Central memory CD4-positive, alpha-beta T cell (primary cell): ENCODE measurements at places on chromosomes 11 and 22.

DNA sequence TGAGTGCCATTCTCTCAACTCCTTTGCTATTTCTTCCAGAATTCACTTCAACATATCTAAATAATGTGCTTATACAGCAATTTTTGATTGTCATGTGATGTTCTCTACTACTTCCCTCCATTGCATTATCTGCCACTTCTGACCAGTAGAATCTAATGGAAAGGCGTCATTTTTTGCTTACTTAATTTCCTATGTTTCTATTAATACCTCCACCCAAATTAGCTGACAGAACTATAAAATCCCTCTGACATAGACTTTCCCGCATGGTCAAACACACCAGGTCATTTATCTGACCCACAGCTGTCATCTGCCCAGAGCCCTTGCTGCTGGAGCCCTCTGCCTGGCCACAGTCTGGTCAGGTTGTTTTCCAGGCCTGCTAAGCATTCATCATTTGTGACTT lies 258.6 kb upstream of the NARS2 start:
- DNase-seq = no peak

DNA sequence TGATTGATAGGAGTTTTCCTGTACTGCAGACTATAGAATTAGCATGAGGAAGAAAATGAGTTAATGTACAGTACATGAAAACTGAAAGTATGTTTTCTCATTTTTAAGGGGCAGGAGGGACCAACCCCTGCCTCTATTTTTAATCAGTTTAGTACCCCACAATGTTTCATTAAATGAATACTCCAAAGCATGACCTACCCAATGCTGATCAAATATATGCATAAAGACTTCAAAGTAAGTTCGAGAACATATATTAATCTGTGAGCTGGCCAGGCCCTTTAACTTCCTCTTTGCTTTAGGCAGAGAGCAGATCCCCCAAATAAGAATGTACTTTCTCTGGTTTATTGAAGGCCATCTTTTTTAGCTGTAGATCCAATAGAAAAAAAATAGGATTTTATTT lies 161.0 kb downstream of the FCHSD2 start:
- no peak for DNase-seq

GRCh38 chr11:134615041-134615615 lies 203.1 kb upstream of the B3GAT1 start:
- DNase-seq = no peak

- no peak for DNase-seq
These were observed 81.0 kb downstream of the CCDC73 start for GRCh38 chr11:32713496-32713895.

DNA sequence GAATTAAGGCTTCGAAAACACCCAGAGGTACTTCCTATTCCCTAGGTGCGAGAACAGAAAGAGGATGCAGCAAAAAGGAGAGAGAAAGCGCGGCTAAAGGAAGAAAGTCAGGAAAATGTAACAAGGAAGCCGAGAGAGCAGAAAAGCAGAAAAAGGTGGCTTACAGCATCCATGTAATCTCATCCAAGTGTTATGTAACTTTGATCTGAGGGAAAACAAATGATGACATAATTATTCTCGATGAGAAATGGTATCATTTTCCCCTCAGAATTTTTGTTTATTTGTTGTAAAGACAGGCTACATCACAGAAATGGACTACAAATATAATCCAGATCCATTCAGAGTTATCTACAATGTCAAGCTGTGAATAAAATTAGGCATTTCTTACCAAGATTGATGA lies 69.1 kb upstream of the APOA1 start:
- DNase-seq = no peak

GRCh38 chr22:42883121-42883520 lies 26.0 kb upstream of the ARFGAP3 start:
- DNase-seq = no peak

- peak; percentile 64 for DNase-seq
These were observed 11.8 kb downstream of the TIGD3 start for GRCh38 chr11:65366340-65366773.

DNA sequence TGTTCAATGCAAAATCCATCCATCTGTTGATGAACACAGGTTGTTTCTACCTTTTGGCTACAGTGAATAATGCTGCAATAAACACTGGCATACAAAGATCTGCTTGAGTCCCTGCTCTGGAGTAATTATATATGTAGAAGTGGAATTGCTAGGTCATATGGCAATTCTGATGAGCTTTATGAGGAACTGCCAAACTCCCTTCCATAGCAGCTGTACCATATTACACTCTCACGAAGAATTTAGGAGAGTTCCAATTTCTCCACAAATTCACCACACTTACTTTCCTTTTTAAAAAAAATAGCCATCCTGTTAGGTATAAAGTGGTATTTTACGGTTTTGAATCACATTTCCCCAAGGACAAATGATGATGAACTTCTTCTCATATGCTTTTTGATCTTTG lies 62.2 kb downstream of the RSF1 start:
- DNase-seq = no peak
